ENCODE measurements at places on chromosomes 13 and 19.

DNA sequence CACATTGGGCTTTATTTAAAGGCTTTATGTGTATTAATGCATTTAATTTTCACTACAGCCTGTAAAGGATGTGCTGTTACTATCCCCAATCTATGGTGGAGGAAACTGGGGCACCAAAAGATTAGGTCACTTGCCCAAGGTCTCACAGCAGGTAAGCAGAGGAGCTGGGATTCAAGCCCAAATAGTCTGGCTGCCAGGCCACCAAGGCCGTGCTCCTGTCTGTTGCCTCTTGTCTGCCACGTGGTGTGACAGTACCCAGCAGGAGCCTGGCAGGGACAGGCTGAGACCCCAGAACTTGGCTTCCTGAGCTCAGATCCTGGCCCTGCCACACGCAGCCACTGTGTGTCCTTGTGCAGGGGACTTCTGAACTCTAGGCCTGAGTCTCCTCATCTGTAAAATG, 4.5 kb downstream of the NTN5 start:
- no peak for DNase-seq

GRCh38 chr13:111114362-111115060, 599 bp upstream of the ARHGEF7 start:
- DNase-seq: peak; percentile 14

- no peak for DNase-seq
These were observed 14.9 kb upstream of the IL4I1 start for GRCh38 chr19:49911381-49912145.

DNA sequence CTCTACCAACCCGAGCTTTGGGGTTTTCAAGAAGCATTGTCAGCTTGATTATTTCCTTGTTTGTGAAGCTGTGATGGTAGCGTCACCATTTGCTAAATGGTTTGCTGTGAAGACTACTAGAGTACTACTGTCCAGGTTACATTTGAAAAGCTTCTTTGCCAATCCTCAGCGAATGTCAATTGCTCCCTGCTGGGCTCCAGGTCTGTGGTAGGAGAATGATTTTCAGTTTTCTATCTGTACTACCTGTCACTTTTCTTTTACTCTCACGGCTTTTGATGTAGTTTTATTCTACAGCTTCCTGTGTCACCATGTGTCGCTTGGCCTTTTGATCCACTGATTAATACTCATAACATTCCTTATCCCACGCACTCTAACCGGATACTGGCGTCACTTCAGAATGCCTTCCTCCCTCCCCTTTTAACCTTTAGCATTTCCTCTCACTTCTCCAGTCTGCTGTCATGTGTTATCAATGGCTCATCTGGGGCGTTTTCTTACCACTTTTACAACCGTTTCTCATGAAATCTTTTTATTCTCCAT, 7.5 kb upstream of the GPR183 start:
- DNase-seq: no peak

GRCh38 chr19:10565028-10565566, 713 bp downstream of the KRI1 start:
- DNase-seq: no peak

DNA sequence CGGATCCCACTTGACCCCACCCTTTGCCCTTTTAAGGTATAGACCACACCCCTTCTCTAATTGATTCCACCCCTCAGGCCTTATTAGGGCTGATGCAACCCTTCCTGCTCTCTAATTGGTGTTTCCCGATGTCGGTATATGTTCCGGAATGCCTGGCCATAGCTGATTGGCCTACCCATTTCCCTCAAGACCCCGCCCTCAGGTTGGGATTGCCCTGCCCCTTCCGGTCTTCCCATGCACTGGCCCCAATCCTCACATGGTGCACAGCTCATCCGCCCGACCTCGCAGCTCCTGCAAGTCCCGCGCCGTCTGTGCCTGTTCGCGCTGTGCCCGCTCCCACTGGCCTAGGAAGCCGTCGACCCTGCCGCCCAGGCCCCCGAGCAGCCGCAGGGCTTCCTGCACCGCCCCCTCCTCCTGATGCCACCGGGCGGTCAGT, 18.1 kb downstream of the TSKS start:
- DNase-seq: no peak

Data from neural crest cell (in vitro differentiated cells).